ENCODE measurements at places on chromosomes 6 and 20.
A peak's percentile ranks its signal among the peaks of the same experiment; 100 is the strongest.

GRCh38 chr20:50208085-50208491 lies 17.5 kb downstream of the CEBPB start:
- H3K36me3 ChIP-seq: no peaks in the 10 kb centered on the region
- H3K4me1 ChIP-seq: peaks cover 8% of the 10 kb centered on the region
- H3K27me3 ChIP-seq: no peaks in the 10 kb centered on the region
- DNase-seq: no peak
- H3K27ac ChIP-seq: no peak overlapping the region

- H3K4me3 ChIP-seq: no peak overlapping the region
- H3K36me3 ChIP-seq: no peaks in the 10 kb centered on the region
- no peak for DNase-seq
- H3K4me1 ChIP-seq: peaks cover 17% of the 10 kb centered on the region
These were observed 29.1 kb downstream of the GPX6 start for GRCh38 chr6:28486533-28486932.

DNA sequence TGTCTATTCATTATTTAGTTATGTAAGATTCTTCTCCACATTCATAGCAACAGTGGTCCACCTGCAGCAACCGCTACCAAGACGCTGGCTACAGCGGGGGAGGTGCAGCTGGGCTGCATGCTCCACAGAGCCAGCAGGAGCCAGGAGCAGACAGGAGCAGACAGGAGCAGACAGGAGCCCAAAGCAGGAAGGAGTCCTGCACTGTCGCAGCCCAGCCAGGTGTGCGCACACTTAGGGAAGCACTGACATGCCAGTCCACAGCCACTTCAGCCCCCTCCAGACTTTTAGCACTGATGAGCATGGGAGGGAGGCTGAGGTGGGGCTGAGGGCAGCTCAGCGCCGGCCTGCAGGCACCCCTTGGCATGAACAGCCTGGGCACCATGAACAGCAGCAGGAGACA lies 19.6 kb downstream of the KIF16B start:
- no peaks in the 10 kb centered on the region for H3K36me3 ChIP-seq
- H3K4me1 ChIP-seq: no peaks in the 10 kb centered on the region
- H3K4me3 ChIP-seq: no peak overlapping the region
- DNase-seq: no peak
- H3K27me3 ChIP-seq: no peaks in the 10 kb centered on the region
- no peak overlapping the region for H3K27ac ChIP-seq

GRCh38 chr6:142323377-142323776 lies 21.6 kb downstream of the ADGRG6 start:
- H3K36me3 ChIP-seq: no peaks in the 10 kb centered on the region
- no peaks in the 10 kb centered on the region for H3K27me3 ChIP-seq
- H3K4me1 ChIP-seq: no peaks in the 10 kb centered on the region
- H3K27ac ChIP-seq: no peak overlapping the region
- no peak overlapping the region for H3K4me3 ChIP-seq
- DNase-seq: no peak

- DNase-seq: peak; percentile 53
- no peak overlapping the region for H3K4me3 ChIP-seq
- peaks cover 9% of the 10 kb centered on the region for H3K36me3 ChIP-seq
- peak overlapping the region; percentile 71 for H3K27ac ChIP-seq
These were observed 49.3 kb upstream of the MYL9 start for GRCh38 chr20:36491901-36492617.

GRCh38 chr6:51960419-51960818 lies 127.0 kb downstream of the PKHD1 start:
- no peaks in the 10 kb centered on the region for H3K36me3 ChIP-seq
- H3K4me1 ChIP-seq: no peaks in the 10 kb centered on the region
- H3K27me3 ChIP-seq: no peaks in the 10 kb centered on the region
- H3K27ac ChIP-seq: no peak overlapping the region
- DNase-seq: no peak

GRCh38 chr6:106452628-106453027 lies 92.1 kb downstream of the CRYBG1 start:
- H3K27ac ChIP-seq: no peak overlapping the region
- H3K4me3 ChIP-seq: no peak overlapping the region
- H3K27me3 ChIP-seq: no peaks in the 10 kb centered on the region

DNA sequence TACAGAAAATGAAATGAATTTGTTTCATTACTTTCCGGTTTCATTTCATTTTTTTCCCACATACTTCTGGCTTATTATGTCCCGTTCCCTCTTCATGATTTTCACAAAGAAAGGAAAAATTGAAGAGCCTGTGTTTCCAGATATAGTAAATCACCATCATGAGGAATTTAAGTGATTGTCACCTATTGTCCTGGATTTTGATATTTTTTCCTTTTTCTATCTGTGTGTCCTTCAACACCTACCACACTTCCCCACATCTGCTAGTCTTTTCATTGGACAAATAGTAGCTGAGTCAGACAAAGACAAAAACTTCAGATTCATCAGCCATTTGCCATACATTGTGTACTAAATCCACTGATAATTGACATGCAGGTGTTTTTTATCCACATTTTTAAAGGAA lies 258.2 kb upstream of the HSF2 start:
- H3K4me1 ChIP-seq: no peaks in the 10 kb centered on the region
- no peak overlapping the region for H3K4me3 ChIP-seq
- H3K27ac ChIP-seq: no peak overlapping the region
- no peaks in the 10 kb centered on the region for H3K27me3 ChIP-seq
- no peaks in the 10 kb centered on the region for H3K36me3 ChIP-seq
- DNase-seq: no peak

- no peak overlapping the region for H3K4me3 ChIP-seq
- DNase-seq: no peak
- H3K27me3 ChIP-seq: no peaks in the 10 kb centered on the region
- no peaks in the 10 kb centered on the region for H3K4me1 ChIP-seq
- H3K36me3 ChIP-seq: no peaks in the 10 kb centered on the region
These were observed 29.7 kb downstream of the GABRR1 start for GRCh38 chr6:89187504-89187903.

DNA sequence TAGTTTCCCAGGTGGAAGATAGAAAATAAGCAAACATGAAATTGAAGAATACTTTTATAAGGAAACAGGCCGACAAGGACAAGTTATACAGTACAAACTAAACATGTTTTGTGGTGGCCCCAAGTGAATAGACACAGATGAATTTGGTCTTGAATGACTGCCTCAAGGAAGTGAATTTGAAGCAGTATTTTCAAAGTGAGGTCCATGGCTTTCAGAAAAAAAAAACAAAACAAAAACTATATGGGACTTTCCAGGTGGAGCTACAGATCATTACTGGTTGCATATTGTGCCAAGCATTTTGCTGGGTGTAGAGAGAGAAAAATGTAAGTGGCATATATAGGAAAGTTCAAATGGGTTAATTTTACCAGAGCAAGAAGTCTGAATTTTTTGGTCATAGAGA lies 68.8 kb downstream of the CYB5R4 start:
- H3K27ac ChIP-seq: no peak overlapping the region
- H3K36me3 ChIP-seq: peaks cover 48% of the 10 kb centered on the region
- DNase-seq: no peak
- H3K27me3 ChIP-seq: no peaks in the 10 kb centered on the region
- H3K4me3 ChIP-seq: no peak overlapping the region

DNA sequence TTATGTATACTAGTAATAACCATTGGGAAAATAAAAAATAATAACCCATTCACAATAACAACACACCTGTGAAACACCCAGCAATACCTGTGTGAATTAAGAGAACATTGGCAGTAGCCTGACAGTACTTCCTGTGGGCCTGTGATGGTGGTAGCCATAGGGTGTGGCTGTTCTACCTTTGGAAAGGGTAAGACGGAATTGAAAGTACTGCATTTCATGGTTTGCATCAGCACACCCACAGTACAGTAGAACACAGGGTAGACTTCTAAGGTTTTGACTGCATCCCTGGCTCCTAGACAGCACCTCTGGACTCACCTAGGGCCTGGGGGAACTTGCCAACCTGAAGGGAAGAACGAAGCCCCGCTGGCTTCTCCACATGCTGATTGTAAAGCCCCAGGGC lies 279.8 kb downstream of the HTR1B start:
- no peaks in the 10 kb centered on the region for H3K4me1 ChIP-seq
- H3K27ac ChIP-seq: no peak overlapping the region
- DNase-seq: no peak

DNA sequence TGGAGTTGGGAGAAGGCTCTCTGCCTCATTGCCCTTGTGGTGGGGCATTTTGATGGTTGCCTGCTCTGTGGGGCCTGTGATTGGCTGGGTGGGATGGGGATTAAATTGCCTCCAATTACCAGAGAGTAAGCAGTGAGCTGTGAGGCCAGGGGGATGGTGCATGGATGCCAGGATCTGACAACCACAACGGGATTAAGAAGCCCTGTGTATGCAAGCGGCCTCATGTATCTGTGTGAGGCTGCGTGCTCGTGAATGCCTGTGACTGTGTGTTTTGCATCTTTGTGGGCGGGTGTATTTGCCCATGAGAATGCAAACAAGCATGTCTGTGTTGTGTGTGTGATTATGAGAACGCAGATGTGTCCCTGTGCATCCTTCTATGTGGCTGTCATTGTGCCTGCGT lies 46.1 kb downstream of the CD40 start:
- H3K4me1 ChIP-seq: no peaks in the 10 kb centered on the region
- H3K4me3 ChIP-seq: no peak overlapping the region
- H3K36me3 ChIP-seq: no peaks in the 10 kb centered on the region

GRCh38 chr6:21842875-21843645 lies 249.5 kb downstream of the SOX4 start:
- no peaks in the 10 kb centered on the region for H3K27me3 ChIP-seq
- H3K4me1 ChIP-seq: no peaks in the 10 kb centered on the region
- DNase-seq: no peak
- H3K27ac ChIP-seq: no peak overlapping the region

Measured in CD4-positive, alpha-beta T cell (primary cell).